ENCODE measurements at places on chromosomes 7 and 10. TPM values are rescaled to one million over a fixed set of nuclear protein-coding genes. Genes with fewer than 3 reads are reported as not detected.
A peak's percentile ranks its signal among the peaks of the same experiment; 100 is the strongest.

GRCh38 chr10:6841761-6842160 lies 261.7 kb upstream of the PRKCQ start:
- DNase-seq, result no peak

DNA sequence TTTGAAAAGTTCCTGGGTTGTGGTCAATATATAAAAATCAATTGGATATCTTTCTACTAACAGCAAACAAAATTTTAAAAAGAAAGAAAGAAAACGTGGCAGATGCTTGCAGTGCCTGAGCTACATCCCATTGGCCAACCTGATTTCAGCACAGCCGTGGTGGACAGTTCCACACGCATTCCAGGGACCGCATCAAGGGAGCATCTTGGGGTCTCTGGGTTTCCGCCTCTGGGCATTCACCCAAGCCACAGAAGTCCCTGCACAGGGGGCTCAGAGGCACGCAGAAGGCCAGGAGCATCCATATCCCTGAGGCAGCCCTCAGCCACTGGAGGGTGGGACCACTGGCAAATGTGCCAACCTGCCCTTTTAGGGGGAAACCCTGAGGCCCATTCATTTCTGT lies 254.5 kb upstream of the RNF32 start:
- DNase-seq, result no peak

- DNase-seq, result no peak
These were observed 89.2 kb upstream of the BMPER start for GRCh38 chr7:33816106-33816505.

- DNase-seq, result no peak
These were observed 26.1 kb downstream of the WAC start for GRCh38 chr10:28558923-28559508.

- DNase-seq, result no peak
These were observed 202.0 kb downstream of the WDR11 start for GRCh38 chr10:121053151-121053550.

GRCh38 chr10:71483885-71484751 lies 87.4 kb downstream of the CDH23 start:
- DNase-seq, result no peak

DNA sequence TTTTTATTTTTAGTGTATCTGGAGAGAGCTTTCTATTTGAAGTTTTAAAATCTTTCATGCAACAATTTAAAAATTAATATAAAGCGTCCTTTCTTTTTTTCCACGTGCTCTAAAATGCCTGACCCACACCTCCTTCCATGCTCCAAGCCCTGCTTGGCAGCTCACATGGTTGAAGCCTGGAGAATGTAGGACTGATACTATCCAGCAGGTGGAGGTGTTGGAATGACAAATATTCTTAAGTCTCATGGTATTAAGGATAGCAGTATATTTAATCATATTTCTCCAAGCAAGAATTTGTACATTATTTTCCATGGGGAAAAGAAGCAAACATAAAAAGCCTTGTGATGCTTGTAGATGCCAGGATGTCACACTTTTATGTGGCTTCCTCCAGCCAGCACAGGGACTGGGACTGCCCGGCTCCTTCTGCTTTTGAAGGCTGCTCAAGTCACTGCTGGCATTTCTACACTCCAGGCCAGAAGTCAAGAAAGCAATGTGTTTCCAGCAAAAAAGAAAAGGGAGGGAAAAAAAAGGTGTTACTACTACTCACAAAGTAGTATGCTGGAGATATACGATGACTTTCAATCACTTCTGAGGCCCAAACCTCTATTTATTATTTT lies 49.7 kb downstream of the BZW2 start:
- DNase-seq, result peak; percentile 68

GRCh38 chr10:92696606-92697383 lies 7.0 kb downstream of the HHEX start:
- no peak for DNase-seq

- DNase-seq, result no peak
These were observed 15.1 kb upstream of the ZNF273 start for GRCh38 chr7:64887756-64888508.

TAS2R5 gene
- polyA plus RNA-seq, result 0.07 TPM

LRIT1 gene
- polyA plus RNA-seq, result not detected

GPR85 gene
- 3.0 TPM for polyA plus RNA-seq

LEP gene
- 0.36 TPM for polyA plus RNA-seq
